Stimulated activated CD8-positive, alpha-beta memory T cell treated with anti-CD3 and anti-CD28 coated beads, Interleukin-7, amount 100 ng/mL, for 24 hours (primary cell): ENCODE measurements at places on chromosomes 3 and 15.

GRCh38 chr3:22685597-22685996 lies 517.5 kb upstream of the UBE2E2 start:
- no peak for DNase-seq

DNA sequence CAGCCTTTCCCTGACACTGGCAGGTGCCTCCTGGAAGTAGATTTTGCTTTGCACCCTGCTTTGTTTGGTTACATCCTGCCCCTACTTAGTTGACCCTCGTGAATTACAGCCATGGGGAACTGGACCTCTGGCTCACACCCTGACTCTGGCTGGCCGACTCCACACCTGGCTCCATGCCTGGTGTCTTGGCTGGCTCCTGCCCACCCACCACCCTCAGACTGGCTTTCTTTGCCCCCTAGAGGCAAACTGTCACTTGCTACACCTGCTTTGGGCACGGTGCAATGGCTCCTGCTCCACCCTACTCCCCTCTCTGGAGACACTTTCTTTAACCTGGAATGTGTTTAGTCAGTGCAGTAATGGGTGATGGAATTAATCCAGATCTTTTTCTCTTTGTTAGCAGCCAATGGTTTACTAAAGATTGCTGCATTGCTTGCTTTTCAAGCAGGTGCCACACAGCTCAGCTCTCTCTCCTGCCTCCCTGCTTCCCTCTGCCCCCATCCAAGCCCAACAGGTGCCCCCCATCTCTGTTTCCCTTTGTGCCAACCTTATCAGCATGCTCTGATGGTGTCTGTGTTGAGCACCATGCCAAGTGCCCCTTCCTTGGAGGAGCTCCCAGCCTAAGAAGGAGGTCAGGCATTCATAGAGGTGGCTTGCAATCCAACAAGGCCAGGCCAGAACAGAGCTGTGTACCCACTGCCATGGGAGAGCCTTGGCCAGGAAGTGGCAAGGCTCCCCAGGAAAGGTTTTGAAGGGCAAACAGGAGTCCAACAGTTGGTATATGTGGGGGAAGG lies 38.4 kb downstream of the RASGRF1 start:
- no peak for DNase-seq

GRCh38 chr3:183378951-183379350 lies 49.5 kb downstream of the MCF2L2 start:
- DNase-seq: no peak

GRCh38 chr3:16190704-16191103 lies 16.2 kb downstream of the GALNT15 start:
- no peak for DNase-seq

DNA sequence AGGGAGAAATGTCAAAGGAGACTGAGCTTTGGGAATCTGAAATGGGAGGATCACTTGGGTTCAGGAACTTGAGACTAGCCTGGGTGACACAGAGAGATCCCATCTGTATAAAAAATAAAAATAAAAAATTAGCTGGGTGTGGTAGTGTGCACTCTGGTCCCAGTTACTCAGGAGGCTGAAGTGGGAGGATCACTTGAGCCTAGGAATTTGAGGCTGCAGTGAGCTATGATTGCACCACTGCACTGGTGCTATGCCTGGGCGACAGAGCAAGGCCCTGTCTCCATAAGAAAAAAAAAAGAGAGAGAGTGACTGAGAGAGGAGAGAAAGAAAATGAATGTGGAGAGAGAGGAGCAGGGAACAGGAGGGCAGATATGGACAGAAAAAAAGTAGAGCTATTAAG lies 72.8 kb downstream of the SENP2 start:
- no peak for DNase-seq

DNA sequence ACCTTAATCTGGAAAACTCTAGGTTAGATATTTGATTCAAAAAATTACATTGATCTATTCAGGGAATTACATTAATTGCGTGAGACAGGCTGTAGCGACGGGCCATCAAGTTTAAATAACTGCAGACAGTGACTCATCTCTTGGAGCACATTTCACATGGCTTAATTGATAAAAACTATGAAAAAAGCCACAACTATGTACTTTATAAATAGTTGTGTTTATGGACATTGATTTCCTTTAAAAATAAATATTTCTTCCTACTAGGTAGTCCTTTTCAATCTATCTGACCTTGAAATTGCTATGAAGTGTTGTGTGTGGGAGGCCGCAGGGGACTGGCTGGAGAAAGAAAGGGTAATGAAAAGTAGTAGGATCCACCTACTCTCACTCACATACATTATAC lies 157.8 kb downstream of the IL1RAP start:
- no peak for DNase-seq

GRCh38 chr3:175093748-175094147 lies 234.6 kb downstream of the NAALADL2 start:
- DNase-seq: no peak

- DNase-seq: no peak
Measured at GRCh38 chr3:142950972-142951371, 12.5 kb downstream of the PAQR9 start.

DNA sequence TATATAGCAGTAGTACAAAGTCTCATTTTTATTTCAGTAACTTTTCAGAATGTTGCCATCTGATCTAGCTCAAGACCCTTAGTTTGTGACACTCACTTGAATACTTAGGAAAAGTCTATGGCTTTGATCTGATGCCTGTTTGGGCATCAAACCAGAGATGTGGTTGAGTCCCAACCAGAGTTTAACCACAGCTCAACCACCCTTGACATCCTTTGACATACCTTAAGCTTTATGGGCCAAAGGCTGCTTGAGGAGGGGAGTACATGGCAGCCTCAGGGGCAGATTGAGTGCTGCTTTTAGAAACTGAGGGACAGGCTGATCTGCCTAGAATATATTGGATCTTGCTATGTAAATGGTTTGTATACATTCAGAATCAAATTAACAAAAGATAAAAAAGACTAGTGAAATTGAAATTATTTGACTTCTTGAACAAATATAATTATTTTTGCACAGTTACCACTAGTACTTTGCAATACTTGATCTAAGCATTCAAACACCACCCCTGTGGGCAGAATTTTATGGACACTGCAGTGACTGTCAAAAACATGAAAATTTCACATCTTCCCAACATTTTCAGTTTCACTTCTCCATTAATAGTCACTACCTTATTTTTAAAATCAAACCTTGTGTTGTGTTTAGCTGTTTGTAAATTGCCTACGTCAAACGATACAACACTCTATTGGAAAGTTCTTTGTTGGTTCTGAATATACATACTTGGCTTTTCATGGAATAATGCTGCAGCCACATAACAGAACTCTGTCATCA lies 199.8 kb downstream of the UBE2E2 start:
- DNase-seq: no peak

- no peak for DNase-seq
Measured at GRCh38 chr3:65497846-65498245, 540.9 kb downstream of the MAGI1 start.

GRCh38 chr3:196624907-196625306 lies 14.6 kb upstream of the NRROS start:
- DNase-seq: no peak

GRCh38 chr3:31895471-31895870 lies 85.6 kb downstream of the OSBPL10 start:
- no peak for DNase-seq

DNA sequence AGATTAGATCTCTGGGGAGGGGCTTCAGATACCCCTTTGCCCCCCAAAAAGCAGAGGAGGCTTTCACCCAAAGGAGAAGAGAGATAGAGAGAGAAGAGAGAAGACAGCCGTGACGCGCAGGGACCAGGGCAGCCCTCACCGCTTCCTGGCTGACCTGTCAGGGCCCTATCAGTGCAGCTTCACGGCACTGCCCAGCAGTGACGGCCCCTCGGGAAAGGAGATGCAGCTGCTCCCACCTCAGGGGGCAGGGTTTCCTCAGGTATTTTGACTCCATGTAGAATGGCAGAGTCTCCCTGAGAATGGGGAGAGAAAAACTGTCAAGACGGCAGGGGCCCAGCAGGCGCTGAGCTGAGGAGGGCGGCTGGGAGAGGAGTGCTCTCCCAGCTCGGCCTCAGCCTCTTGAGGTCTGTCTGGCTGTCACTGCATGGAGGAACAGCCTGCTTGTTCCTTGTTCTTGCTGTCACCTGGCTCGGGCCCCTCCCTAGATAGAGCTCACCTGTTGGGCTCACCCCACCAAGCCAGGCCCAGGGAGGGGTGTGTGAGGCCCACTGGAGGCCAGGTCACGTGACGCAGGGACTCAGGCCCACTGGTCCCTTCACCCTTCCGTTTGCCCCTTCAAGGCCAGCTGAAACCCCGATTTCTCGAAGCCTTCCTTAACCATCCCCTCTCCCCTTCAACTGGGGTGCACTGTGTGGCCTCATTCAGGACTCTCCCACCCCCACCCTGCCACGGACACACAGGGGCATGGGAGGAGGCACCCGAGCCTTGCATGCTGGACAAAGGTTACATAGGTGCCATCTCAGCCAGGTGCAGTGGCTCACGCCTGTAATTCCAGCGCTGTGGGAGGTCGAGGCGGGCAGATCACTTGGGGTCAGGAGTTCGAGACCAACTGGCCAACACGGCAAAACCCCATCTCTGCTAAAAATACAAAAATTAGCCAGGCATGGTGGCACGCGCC lies 28.2 kb downstream of the LOXL1 start:
- no peak for DNase-seq

DNA sequence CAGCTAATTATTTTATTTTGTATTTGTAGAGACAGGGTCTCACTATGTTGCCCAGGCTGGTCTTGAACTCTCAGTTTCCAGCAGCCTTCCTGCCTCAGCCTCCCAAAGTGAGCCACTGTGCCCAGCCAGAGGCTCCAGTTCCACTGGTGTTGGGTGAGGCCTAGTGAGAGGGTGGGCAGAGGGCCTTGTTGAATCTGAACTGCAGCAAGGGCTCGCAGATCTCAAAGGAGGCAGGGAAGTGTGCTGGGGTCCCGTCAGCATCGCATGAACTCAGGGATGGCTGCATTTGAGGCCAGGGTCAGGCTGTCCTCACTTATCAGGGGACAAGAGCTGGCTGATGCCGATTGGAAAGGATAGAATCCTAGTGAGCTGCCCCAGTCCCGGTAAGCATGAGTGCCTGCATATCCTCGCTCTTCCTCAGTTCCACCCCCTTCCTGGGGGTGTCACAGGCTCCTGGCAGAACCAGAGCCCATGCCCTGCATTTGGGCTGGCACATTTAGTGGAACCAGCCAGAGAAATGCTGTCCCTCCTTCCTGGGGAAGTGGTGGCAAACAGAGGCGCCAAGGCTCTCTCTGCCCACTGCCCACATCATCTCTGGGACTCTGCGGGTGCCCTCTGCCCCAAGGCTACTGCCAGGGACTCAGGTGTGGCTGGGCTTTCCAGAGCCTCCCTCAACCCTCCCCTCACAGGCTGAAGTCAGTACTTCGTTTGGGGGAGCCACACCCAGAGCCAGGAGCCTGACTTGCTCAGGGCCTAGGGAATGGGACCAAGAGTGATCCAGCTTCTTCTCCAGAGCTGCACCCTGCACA lies 24.1 kb downstream of the ALS2CL start:
- DNase-seq: no peak

- no peak for DNase-seq
Measured at GRCh38 chr3:25429361-25430286, 1.6 kb downstream of the RARB start.

- DNase-seq: no peak
Measured at GRCh38 chr15:27036210-27036609, 65.2 kb downstream of the GABRG3 start.

GRCh38 chr15:68541743-68542142 lies 37.0 kb upstream of the CORO2B start:
- no peak for DNase-seq

DNA sequence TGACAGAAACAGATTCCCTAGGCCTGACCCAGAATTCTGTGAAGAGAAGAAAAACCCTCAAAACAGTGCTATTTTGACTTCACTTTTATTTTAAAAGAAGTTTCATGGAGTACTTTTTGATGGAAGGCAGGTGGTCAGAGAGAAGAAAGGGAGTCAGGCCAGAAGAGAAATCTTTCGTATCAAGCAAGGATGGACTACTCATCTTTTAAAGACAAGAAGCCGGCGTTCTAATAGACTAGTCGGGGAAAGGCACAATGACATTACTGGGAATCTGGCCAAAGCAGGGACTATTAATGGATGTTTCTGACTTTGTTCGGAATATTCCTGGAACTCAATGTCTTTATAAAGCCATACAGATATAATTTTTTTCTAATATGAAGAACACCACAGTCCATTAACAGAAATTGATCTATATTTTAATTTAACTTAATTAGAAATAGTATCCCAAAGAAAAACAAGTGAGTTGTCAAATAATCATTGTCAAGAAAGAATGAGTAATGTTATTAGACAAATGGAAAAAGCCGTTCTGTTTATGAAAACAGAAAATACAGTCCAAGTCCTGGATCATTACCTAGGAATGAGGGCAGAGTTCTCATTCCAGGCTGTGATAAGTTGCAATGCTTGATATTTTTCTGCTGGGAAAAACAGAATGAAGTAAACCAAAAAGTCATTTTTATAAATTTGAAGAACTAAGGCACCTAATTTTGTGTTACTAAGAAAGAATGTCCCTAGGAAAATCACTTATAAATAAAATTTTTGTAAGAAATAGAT lies 23.7 kb upstream of the PCOLCE2 start:
- DNase-seq: no peak
